HAP-1 (cell line): ENCODE measurements at places on chromosomes 5 and 9.
A peak's percentile ranks its signal among the peaks of the same experiment; 100 is the strongest.

- DNase-seq, result peak; percentile 64
Observed at GRCh38 chr9:121620777-121621449, 30.5 kb upstream of the DAB2IP start.

DNA sequence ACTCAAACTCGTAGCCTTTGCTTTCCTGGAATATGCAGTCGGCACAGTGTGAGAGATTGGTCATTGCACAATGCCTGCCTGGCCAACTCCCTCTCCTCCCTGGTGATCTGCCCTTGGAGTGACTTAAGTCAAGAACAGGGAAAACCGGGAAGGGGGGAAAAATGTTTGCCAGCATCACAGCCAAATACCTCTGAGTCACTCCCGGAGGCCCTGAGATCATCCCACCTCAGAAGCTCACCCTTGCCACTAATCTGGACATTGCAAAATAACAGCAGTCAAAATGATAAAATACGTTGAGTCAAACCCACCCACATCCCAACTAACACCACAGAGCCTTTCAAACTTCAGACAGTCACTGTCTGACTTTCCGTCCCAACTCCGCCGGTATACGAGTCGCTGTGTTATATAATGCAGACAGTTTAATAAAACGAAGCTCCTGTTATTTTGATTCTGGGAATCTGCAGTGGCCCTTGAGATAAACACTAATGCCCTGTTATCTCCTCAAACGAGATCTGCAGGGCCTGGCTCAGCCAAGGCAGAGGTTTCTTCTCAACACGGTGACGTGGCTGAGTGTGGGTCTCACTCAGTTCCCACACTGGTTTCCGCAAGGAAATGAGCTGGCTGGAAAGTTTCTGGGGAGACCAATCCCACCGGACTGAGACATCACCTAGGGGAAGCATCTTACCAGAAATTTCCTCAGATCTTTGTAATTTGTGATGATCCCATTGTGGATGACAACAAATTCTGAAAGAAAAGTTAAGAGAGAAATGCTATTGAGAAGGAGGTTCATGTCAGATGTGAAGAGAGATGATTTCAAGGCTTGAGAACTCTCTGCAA is 22.1 kb downstream of the GFPT2 start:
- DNase-seq, result no peak

- peak; percentile 60 for DNase-seq
Observed at GRCh38 chr9:16870596-16871335, at the start of gene BNC2. Gene BNC2, minus strand, starts transcription at chr9:16870670. Its CDS starts 22 bp downstream, at chr9:16870648.

- DNase-seq, result no peak
Observed at GRCh38 chr9:38445154-38446043, 21.1 kb upstream of the IGFBPL1 start.

DNA sequence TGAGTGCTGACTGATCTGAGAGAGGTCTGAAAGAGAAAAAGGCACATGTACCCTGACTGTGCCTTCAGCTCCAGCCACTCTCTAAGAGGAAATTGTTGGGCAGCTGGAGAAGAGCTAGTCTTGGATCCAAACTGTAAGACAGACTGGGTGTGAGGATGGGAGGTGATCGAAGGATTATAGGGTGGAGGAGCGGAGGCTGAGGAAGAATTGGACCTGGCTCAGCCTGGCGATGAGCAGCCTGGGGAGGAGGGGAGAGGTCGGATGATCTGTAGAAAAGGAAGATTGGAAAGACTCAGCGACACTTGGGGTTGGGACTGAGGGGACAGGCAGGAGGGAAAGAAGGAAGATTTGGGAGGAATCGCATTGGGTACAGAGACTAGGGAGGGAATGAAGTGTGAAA is 98.6 kb upstream of the SLC25A48 start:
- no peak for DNase-seq

GRCh38 chr5:150960791-150961396 is 56.1 kb upstream of the ZNF300 start:
- no peak for DNase-seq
